ENCODE measurements at places on chromosomes 4 and X.

GRCh38 chr4:149955780-149956390, 122.4 kb upstream of the DCLK2 start:
- no peak for DNase-seq

- DNase-seq: no peak
Observed at GRCh38 chr4:139957986-139958738, 195.8 kb downstream of the MAML3 start.

DNA sequence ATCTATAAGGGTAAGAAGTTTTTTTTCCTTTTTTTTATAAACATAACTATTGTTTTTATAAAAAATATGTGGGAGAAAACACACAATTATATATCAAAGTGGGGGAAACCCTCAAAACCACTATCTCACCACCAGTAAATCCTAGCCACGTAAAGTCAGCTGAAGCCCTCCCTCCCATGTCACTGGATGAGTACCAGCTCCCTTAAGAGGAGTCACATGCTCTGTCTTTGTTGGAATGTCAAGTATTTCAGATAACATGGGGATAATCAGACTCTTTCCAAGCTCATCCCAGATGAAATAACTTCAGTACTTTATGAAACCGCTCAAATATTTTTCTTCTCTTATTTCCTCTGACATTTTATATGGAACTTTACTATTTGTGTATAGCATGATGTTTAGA, 2.4 kb downstream of the MYOZ2 start:
- DNase-seq: no peak

DNA sequence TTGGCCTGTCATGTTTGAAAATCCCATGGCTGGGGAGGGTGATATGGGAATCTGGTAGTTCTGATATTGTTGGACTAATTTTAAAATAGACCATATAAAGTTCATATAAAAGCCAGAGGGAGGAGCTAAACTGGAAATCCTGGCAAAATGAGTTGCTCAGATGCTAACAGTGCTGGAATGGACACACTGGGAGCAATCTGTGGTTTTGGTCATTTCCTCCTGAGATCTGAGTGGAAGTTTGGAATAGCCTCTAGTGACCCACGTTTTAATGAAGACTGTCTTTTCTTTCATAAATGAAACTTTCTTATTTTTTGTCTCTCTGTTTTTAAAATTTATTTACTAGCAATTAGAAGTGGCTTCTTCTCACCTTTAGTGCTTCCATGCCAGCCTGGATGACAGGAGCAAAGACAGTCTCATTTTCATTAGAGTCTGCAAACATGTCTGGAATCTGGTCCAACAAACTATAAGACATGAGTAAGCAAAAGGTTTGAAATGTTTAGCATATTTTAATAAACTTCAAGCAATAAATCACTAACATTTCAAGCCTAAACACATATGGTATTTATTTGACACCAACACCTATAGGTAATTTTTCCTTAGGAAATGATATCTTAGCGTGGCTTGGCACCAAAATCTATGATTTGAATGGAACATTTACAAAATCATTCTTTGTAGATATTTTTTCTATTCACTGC, 66.6 kb downstream of the METTL14 start:
- no peak for DNase-seq

- DNase-seq: peak; percentile 21
Observed at GRCh38 chrX:124726881-124727280, 380.5 kb downstream of the SH2D1A start.

GRCh38 chr4:132797856-132798255, 351.2 kb upstream of the PCDH10 start:
- no peak for DNase-seq

- DNase-seq: no peak
Observed at GRCh38 chrX:30615229-30615628, 37.7 kb upstream of the TASL start.

GRCh38 chr4:184331268-184331995, 113.8 kb upstream of the ENPP6 start:
- no peak for DNase-seq

- DNase-seq: no peak
Observed at GRCh38 chrX:102651242-102652011, at the start of gene GPRASP1. Gene GPRASP1 (plus strand): TSS chrX:102651483. CDS start chrX:102653914, 2,431 bp downstream.

GRCh38 chrX:55163171-55163570, 57.0 kb upstream of the PAGE5 start:
- DNase-seq: no peak

DNA sequence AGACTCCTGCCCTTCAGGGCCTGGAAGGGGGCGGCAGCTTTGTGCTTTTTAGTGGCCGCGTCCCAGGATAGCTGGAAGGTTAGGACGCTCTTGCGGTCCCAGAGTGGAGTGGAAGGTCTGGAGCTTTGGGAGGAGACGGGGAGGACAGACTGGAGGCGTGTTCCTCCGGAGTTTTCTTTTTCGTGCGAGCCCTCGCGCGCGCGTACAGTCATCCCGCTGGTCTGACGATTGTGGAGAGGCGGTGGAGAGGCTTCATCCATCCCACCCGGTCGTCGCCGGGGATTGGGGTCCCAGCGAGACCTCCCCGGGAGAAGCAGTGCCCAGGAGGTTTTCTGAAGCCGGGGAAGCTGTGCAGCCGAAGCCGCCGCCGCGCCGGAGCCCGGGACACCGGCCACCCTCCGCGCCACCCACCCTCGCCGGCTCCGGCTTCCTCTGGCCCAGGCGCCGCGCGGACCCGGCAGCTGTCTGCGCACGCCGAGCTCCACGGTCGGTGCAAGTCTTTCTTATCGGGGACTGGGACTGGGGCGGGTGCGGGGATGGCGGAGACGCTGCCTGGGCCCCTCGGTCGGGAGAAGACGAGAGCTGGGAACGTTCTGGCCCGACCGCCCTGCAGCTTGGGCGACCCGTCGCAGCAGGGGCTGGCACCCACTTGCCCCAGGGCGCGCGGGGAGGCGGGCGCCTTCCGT, at the start of gene EDNRA:
Gene EDNRA, plus strand, starts transcription at position 207 of the 686 bp plus-strand sequence. CDS start 4,585 bp downstream, outside the sequence.
- no peak for DNase-seq

- no peak for DNase-seq
Observed at GRCh38 chrX:12958059-12958458, 16.9 kb upstream of the TMSB4X start.

DNA sequence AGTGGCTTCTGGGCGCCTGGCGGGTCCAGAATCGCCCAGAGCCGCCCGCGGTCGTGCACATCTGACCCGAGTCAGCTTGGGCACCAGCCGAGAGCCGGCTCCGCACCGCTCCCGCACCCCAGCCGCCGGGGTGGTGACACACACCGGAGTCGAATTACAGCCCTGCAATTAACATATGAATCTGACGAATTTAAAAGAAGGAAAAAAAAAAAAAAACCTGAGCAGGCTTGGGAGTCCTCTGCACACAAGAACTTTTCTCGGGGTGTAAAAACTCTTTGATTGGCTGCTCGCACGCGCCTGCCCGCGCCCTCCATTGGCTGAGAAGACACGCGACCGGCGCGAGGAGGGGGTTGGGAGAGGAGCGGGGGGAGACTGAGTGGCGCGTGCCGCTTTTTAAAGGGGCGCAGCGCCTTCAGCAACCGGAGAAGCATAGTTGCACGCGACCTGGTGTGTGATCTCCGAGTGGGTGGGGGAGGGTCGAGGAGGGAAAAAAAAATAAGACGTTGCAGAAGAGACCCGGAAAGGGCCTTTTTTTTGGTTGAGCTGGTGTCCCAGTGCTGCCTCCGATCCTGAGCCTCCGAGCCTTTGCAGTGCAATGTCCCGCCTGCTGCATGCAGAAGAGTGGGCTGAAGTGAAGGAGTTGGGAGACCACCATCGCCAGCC, at the start of gene ATOH1:
Gene ATOH1, plus strand, starts transcription at position 422 of the 663 bp plus-strand sequence. Its CDS starts 174 bp downstream, at position 596.
- DNase-seq: no peak

DNA sequence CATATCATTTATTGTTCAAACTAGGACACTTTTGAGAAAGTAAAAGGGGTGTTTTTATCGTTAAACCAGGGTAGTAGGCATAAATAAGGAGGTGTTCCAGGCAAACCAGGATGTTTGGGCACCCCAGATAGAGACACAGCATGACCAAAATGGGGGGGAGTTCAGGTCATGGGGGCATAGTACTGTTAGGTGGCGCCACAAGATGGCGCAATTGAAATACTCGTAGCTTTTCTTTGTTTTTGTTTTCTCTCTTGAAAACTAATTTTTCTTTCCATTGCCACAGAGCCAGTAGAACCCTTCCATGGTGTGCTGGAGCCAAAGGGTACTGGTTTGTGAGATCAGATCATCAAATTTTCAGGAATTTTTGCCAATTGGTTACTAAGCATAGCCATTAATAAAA, 283.4 kb downstream of the BCOR start:
- no peak for DNase-seq

DNA sequence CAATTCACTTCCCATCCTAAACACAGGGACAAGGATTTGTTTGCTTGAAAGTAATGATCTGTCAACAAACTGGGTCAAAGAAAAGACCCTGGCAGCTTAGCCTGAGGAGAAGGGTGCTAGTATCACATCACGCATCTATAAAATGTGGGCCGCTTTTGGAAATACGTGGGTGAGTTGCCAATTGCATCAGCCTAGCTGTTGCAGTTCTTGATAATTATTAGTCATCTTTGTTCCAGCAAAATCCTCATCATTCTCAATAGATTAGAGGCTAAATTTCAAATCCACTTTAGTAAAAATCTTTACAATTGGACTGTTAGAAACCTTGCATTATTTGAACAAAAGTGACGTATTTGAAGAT, 33.6 kb upstream of the TAPT1 start:
- DNase-seq: no peak

- no peak for DNase-seq
Observed at GRCh38 chrX:98331407-98331806, 1447.7 kb downstream of the RPA4 start.

- no peak for DNase-seq
Observed at GRCh38 chr4:75907966-75908365, 5.7 kb upstream of the PPEF2 start.

- DNase-seq: peak; percentile 46
Observed at GRCh38 chr4:1684506-1685234, 557 bp upstream of the FAM53A start.

DNA sequence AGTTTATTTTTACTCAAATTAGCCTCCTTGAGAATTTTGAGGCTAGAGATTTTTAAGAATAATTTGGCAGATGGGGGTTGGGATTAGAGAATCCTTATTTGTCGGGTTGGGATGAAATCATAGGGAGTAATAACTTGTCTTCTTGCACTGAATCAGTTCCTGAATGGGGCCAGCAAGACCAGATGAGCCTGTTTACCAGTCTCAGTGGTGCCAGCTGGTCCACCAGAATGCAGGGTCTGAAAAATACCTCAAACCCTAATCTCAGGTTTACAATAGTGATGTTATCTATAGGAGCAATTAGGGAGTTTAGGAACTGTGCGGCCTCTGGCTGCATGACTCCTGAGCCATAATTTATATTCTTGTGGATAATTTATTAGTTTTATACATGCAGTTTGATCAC, 705.9 kb upstream of the AGA start:
- DNase-seq: no peak

GRCh38 chr4:144740316-144740715, 94.4 kb downstream of the HHIP start:
- no peak for DNase-seq

DNA sequence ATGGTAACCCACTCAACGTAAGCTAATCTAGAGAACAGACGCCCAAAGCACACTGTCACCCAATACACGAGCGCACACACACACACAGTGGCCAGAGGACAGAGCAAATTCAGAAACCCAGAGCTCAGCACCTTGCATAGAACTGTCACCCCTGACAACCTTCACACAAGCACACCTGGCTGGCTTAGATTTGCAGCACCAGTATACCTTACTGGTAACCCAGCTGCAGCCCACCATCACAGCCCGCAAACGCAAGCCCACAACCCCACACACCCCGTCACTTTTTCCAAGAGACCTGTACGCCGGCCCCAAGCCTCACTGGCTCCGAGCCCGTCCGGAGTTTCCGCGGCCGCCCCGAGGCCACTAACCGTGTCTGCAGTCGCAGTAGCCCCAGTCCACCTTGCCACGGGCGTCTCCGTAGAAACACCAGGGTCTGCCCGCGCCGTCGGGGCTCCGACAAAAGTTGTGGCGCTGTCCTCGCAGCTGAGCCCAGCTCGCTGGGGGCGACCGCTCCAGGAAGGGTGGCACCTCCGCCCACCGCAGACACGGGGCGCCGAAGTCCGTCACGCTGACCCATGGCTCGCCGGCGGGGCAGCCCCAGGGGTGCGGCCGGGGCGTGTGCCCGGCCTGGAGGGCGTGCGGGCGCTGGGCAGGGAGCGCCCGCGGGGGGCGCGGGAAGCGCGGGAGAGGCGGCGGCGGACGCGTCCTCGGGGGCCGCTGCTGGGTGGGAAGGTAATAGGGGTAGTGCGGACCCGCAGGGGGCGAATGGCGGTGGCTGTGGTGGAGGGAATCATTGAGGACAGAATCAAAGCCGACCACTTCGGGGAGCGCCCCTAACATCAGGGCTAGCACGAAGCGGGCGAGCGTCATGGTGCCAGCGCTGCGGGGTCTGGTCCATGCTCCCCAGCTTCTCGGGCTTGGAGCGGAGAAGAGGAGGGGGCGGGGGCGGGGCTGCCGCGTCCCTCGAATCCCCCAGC, 664 bp downstream of the PRSS12 start:
- no peak for DNase-seq

GRCh38 chr4:183469936-183470335, 25.5 kb downstream of the CDKN2AIP start:
- DNase-seq: no peak

- DNase-seq: no peak
Observed at GRCh38 chr4:37767546-37767945, 58.9 kb upstream of the PGM2 start.

Data from DMS 273 treated with DMSO at 0.1 percent for 48 hours (cell line).